ENCODE measurements at places on chromosomes 2 and 18. TPM values are rescaled to one million over a fixed set of nuclear protein-coding genes. Genes with fewer than 3 reads are reported as not detected.

Gene RBM44
- 1.5 TPM for total RNA-seq

Gene REG1B
- not detected for total RNA-seq

Gene B3GNT7
- total RNA-seq: 5.7 TPM

- no peak for DNase-seq
These were observed 50.5 kb downstream of the HNRNPLL start for GRCh38 chr2:38552259-38552658.

- no peak for DNase-seq
These were observed 94.0 kb downstream of the NDUFA10 start for GRCh38 chr2:239930871-239931771.

- no peak for DNase-seq
These were observed at the start of gene ASXL3 for GRCh38 chr18:33577685-33578517. TSS of gene ASXL3 (plus strand) at chr18:33578219. CDS start at chr18:33578632, 413 bp downstream.

DNA sequence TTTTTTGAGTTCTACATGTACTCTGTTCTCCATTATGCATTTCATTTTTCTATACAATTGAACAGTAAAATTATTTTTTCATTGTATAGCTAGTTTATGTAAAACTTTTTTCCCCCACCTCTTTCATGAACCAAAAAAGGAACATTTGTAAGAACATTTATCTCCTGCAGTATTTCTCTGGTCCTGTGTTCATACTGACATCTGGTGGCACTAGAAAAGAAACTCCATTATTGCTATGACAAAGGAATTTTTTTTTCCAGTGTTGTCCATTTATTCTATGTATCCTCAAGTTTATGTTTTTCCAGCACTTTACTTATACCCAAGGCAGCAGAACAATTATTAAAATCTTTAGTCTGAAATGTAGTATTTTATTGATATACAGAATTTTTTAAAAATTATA is 27.4 kb upstream of the CHAC2 start:
- DNase-seq: no peak

- no peak for DNase-seq
These were observed 85.4 kb upstream of the MYO3B start for GRCh38 chr2:170092436-170093060.

- DNase-seq: no peak
These were observed 197.1 kb downstream of the LOXHD1 start for GRCh38 chr18:46459789-46460455.

DNA sequence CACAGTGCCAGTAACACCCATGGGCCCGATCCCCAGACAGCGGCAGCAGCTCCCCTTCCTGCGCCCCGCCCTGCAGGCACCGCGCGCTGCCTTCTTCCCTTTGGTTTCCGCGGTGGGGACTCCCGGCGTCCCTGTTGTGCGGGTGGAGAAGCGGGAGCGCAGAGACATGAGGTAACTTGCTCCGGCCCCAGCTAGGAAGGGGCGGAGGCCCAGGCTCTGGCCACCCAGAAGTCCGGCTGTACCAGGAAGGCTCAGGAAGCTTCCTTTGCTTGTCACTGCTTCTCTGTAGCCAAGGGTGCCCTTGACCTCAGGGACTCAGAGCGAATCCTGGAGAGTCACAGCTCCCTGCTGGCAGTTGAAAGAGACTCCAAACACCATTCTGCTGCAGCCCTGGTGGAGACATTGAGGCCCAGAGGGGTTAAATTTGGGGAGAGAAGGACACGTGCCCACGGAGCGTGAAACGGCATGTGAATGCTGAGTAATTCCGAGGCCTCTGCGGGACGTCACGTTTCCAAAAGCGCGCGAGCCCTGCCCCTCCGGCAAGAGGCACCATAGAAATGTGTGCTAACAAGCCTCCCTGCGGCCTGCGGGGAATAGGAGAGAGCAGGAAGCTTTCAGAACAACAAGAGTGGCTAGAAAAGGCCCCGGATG is 6.7 kb upstream of the ADCY3 start:
- DNase-seq: no peak

- DNase-seq: no peak
These were observed 197.0 kb downstream of the MYT1L start for GRCh38 chr2:2134037-2134436.

- no peak for DNase-seq
These were observed 162.0 kb downstream of the DTNA start for GRCh38 chr18:34872066-34872465.

Measured in esophagus squamous epithelium (tissue), 5 donors.